ENCODE measurements at places on chromosomes 7 and 10.

DNA sequence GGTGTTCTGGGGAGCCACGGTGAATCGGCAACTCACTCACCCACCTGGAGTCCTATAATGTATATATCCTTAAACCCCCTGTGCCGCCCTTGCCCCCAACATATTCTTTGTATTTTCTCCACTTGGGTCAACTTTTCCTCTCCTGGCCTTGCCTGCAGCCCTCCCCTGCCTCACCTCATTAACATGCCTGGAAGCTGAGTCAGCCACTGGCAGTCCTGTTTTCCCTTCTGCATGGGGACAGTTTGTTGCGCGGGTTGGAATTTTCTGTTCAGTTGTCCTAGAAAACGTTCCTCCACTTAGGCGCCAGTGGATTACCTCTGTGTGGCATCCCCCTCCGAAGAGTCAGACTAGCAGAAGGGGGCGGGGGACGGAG, 97.4 kb downstream of the C10orf105 start:
- no peak for DNase-seq

DNA sequence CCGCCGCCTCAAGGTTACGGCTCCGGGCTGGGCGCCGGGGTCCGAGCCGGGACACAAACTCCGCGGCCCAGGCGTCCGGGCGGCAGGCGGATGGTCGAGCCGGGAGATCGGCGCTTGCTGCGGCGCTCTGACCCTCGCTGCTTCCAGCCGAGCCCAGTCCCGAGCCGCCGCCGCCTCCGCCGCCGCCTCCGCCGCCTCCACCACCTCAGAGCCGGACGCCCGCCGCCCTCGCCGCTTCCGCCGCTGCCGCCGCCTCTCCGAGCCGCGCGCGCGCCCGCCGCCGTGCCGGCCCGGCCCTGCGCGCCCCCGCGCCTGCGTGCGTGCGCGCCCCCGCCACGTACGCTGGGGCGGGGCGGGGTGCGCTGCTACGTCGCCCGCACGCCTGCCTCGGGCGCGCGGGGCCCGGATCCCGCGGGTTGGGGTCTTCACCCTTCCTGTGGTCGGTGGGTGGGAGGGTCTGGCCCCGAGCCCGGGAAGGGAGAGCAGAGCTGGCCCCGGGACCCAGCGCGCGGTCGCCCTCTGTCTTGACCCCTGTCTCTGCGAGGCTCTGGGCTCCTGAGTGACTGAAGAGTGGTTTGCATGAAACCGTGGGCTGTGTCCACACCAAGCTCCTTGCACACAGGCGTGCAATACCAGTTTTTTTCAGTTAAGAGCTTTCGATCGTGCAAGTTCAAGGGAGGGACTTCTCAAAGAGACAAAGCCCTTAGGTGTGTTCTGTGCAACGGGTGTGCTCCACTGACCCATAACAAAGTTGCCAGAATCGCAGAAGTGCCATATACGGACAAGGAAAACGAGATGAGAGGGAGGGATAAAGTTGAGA, at the start of gene SMURF1:
Gene SMURF1 (minus strand): TSS at position 256 of the 820 bp plus-strand sequence. CDS start 328 bp downstream, outside the sequence.
- DNase-seq, result no peak

- no peak for DNase-seq
Observed at GRCh38 chr7:101937717-101938514, 120.5 kb downstream of the CUX1 start.

DNA sequence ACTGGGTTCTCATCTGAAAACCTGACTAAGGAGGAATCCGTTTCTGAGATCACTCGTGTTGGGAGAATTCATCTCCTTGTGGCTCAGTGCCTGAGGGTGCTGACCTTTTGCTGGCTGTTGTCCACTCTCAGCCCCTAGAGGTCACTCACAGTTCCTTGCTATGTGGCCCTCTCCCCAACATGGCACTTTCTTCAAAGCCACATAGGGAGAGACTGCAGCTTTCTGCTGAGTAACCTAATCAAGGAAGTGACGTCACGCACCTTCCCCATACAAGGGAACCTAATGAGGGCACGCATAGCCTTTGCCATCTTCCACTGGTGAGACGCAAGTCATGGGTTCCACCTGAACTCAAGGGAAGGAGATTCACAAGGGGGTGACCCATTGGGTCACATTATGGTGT, 23.2 kb downstream of the STEAP1B start:
- DNase-seq, result no peak

GRCh38 chr10:80356563-80356988, at the start of the genes DYDC1 and DYDC2:
Gene DYDC1 (minus strand): TSS chr10:80356755. CDS start chr10:80352601, 4,154 bp downstream.
Gene DYDC2 (plus strand): TSS chr10:80356781. CDS start chr10:80362444, 5,663 bp downstream.
- peak; percentile 64 for DNase-seq

- DNase-seq, result no peak
Observed at GRCh38 chr7:149310113-149310836, 48.3 kb downstream of the ZNF783 start.

- DNase-seq, result peak; percentile 67
Observed at GRCh38 chr10:68074775-68075549, at the start of gene HERC4. Gene HERC4 (minus strand): TSS chr10:68075283. CDS start chr10:68073108, 2,175 bp downstream.

GRCh38 chr10:4353059-4353655, 472.9 kb upstream of the AKR1E2 start:
- no peak for DNase-seq

DNA sequence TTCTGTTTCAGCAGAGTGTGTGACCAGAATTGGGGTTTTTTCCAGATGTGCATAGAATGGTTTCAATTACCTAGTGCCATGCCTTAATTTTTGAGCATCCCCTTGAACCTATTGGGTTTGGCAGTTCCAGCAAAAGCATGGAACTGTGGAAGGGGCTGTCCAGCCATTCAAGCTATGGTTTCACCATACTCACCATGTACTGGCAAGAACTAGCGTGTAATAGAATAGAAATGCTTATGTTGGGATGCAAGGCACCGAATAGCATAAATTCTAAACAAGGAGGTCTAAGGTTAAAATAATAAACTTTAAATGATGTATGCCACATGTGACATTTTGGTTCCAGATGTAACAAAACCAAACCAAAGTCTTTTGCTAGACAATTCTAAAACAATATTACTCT, 91.4 kb downstream of the MTERF1 start:
- DNase-seq, result no peak

- no peak for DNase-seq
Observed at GRCh38 chr10:1126461-1126860, 70.3 kb downstream of the WDR37 start.

GRCh38 chr7:111006691-111007090, 84.2 kb upstream of the LRRN3 start:
- DNase-seq, result no peak

GRCh38 chr7:64795176-64795575, 948 bp downstream of the ZNF138 start:
- no peak for DNase-seq

DNA sequence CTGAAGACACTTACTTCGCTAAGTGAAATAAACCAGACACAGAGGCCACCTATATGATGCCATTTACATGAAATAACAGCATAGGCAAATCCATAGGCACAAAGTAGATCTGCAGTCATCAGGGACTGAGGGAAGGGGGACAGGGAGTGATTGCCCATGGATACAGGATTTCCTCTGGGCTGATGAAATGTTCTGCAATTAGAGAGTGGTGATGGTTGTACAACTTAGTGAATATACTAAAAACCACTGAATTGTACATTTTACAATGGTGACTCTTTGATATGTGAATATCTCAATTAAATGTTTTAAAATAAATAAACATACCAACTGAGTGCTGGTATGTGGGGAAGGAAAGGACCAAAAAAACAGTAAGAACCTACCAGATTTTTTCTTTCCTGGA, 20.4 kb downstream of the PPA1 start:
- no peak for DNase-seq
